Naive thymus-derived CD8-positive, alpha-beta T cell (primary cell): ENCODE measurements at places on chromosomes 16 and 17. TPM values are rescaled to one million over a fixed set of nuclear protein-coding genes. Genes with fewer than 3 reads are reported as not detected.

SLC22A31 gene
- total RNA-seq: not detected

SKA2 gene
- 13.1 TPM for total RNA-seq

ST6GALNAC1 gene
- total RNA-seq: not detected

SHISA9 gene
- total RNA-seq: not detected

AURKB gene
- not detected for total RNA-seq

NOG gene
- total RNA-seq: 108 TPM

TPPP3 gene
- total RNA-seq: not detected

DNA sequence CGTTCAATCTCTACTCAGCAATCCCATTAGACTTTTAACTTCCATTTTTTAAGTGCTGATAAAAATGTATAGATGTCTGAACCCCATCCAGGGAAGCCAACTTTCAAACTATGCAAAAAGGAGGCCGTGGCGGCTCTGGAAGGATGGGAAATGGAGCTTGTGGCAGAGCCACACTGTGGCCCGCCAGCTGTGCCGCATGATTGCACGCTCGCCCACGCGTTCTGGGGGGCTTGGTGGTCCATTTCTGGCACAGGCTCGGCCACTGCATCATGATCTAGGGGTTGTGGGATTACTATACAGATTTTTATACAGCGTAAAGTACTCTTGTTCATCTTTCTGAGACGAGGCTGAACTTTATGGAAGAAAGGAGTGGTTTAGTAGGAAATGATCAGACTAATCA, 57.6 kb downstream of the FOXL1 start:
- no peaks in the 10 kb centered on the region for H3K4me1 ChIP-seq
- no peaks in the 10 kb centered on the region for H3K36me3 ChIP-seq
- H3K27ac ChIP-seq: no peak overlapping the region
- no peak for DNase-seq

GRCh38 chr16:60077861-60078260, 1343.7 kb upstream of the GOT2 start:
- H3K4me1 ChIP-seq: no peaks in the 10 kb centered on the region
- DNase-seq: no peak
- H3K4me3 ChIP-seq: no peak overlapping the region
- no peaks in the 10 kb centered on the region for H3K36me3 ChIP-seq
- no peak overlapping the region for H3K27ac ChIP-seq

DNA sequence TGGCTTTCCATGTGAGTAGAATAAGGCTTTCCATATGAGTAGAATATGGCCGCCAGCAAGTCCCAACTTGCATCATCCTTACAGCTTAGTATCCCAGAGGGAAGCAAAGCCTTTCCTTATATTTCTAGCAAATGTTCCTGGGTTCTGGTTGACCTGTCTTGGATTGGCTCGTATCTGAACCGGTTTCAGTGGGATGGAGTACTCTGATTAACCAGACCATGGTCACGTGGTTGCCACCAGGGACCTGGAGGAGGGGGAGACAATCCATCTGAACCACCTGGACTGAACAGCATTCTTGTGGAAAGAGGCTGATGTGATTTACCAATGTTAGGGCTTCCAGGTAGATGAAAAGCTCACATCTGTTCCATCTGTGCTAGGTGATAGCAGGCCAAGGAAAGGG, 89.0 kb downstream of the SHISA6 start:
- H3K4me3 ChIP-seq: no peak overlapping the region
- no peaks in the 10 kb centered on the region for H3K36me3 ChIP-seq
- no peak for DNase-seq
- H3K27ac ChIP-seq: no peak overlapping the region
- no peaks in the 10 kb centered on the region for H3K4me1 ChIP-seq

DNA sequence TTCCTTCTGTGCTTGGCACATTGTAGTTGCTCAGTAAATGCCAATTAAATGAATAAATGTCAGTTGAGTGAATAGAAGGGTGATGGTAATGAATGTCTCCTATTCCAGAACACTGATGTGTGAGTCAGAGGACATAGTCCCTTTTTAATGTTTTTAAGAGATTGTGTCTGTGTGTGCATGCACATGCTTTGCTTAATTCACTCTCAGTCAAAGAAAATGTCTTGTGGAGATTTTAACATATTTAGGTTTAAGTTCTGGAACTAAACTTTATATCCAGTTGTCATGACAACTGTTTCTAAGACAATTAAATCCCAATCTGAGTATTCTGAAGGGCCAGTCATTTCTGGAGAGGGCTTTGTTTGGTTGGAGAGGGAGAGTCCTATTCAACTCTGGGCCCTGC, 255.3 kb upstream of the CDH11 start:
- DNase-seq: no peak
- no peak overlapping the region for H3K4me3 ChIP-seq
- H3K36me3 ChIP-seq: no peaks in the 10 kb centered on the region
- no peaks in the 10 kb centered on the region for H3K4me1 ChIP-seq

DNA sequence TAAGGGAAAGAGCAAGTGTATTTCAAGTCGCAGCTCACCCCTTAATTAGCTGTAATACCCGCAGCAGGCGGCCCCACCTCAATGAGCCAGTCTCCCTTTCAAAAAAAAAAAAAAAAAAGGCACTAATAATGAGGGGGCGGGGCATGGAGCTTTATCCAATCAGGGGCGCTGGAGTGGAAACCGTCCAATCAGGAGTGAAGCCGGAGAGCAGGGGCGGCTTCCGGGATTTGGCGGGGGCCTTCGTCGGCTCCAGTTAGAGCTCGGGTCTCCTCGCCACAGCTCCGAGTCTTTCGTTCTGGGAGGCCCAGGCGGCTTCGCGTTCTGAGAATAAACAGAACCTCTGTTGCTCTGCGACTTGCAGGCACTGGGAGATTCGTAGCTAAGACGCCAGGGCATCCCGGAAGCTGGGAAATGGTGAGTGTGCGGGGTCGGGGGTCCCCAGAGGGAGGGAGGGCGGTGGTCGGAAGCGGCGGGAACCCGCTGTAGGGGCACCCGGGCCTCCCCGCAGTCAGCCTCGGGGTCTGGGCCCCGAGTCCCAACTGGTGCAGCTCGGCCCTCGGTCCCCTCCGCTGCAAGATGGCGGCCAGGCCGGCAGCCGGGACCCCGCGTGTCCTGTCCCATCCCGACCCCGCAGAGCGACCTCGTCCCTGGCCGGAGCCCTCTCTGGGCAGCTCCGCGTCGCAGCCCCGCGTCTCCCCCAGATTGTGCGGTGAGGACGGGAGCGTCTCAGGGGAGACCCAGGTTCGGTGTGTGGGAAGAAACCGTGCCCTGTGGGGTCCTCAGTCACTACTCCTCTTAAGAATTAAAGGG, at the start of gene ZNF267:
TSS of gene ZNF267 (plus strand) at position 252 of the 810 bp plus-strand sequence. CDS start at position 412, 160 bp downstream.
- peak within 1 kb of the TSS; percentile 98 for H3K27ac ChIP-seq
- DNase-seq: peak; percentile 95
- H3K4me3 ChIP-seq: peak within 1 kb of the TSS; percentile 97
- no peaks in the 10 kb centered on the region for H3K36me3 ChIP-seq
- H3K4me1 ChIP-seq: peaks cover 73% of the 10 kb centered on the region

DNA sequence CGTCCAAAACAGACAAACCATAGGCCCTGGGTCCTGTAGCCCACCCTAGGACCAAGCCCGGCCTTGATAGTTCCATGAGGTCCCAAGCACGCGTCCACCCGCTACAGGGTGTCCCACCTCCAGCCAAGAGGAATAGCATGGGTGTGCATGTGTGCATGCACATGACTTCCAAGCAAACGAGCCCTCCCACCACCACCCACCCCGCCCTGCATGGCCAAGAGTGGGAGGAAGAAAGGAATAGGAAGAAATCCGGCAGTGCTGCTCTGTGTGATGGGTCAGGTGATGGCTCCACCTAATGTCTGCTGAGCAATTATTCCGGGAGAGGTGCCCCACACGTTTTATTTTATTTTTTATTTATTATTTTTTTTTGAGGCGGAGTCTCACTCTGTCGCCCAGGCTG, 184.6 kb downstream of the ZNF423 start:
- DNase-seq: no peak
- H3K36me3 ChIP-seq: no peaks in the 10 kb centered on the region
- no peaks in the 10 kb centered on the region for H3K4me1 ChIP-seq
- H3K4me3 ChIP-seq: no peak overlapping the region

GRCh38 chr17:33262266-33263123, 30.6 kb downstream of the ASIC2 start:
- H3K4me3 ChIP-seq: no peak overlapping the region
- no peaks in the 10 kb centered on the region for H3K4me1 ChIP-seq
- no peaks in the 10 kb centered on the region for H3K36me3 ChIP-seq
- H3K27me3 ChIP-seq: peaks cover 25% of the 10 kb centered on the region
- no peak for DNase-seq
- no peak overlapping the region for H3K27ac ChIP-seq

DNA sequence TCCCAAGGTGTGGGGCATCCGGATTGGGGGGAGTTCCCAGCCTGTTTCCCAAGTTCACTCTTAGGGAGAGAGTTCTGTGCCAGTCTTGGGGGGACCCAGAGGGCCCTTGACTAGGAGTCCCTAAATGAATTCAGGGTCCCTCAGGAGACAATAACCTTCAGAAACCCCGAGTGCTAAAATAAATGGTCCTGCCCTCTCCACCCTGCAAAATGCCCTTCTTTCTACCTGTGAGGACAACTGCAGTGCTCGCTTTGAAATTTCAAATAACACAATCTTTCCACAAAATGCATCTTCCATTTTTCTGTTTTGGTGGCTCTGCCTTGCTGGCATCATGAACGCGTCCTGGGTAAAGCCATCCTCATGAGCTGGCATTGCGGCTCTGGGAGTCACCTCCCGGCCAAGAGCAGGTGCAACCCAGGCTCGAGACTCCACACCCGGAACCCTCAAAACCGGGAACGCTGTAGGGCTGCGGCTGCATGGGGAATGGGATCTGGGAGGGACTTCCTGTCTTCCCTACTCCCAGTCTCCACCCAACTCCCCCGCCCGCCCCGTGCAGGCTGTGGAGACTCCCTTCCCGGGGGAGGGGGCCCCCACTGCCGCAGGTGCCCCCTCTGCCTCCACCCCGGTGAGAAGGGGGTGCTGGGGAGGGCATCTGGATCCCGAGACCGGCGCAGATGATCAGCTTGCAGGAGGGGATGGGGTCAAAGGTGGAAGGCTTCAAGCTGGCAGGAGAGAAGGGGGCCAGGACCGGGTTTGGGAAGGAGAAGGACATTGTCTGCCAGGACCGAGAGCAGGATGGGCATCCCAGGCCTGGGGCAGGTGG, at the start of gene ZNF205:
TSS of gene ZNF205 (plus strand) at position 529 of the 823 bp plus-strand sequence. CDS start 845 bp downstream, outside the sequence.
- H3K27ac ChIP-seq: no peak within 1 kb of the TSS
- peaks cover 7% of the 10 kb centered on the region for H3K36me3 ChIP-seq
- H3K4me3 ChIP-seq: no peak within 1 kb of the TSS
- no peak for DNase-seq

DNA sequence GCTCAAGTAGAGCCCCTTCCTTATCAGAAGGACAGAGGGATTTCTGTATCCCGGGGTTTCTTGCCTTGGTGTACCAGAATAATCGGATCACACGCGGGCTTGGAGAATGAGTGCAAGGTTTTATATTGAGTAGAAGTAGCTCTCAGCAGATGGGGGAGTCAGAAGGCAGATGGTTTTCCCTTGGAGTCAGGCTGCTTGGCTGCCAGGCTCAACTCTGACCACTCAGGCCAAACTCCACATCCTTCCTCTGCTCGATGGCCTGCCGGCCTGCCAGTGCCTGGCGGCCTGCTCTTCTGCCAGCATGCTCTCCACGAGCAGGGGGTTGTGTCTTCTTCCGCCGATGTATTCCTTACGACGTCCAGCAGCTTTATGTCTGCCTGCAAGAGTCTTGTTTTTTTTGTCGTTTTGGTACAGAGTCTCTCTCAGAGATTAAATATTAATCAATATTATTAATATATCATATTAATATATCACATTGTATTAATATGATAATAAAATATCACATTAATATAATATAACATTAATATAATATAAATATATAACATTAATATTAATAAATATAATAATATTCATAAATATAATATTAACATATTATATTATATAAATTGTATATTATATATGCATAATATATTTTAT, 229.2 kb upstream of the WSCD1 start:
- H3K27me3 ChIP-seq: peaks cover 7% of the 10 kb centered on the region
- H3K36me3 ChIP-seq: no peaks in the 10 kb centered on the region
- H3K27ac ChIP-seq: no peak overlapping the region
- no peaks in the 10 kb centered on the region for H3K4me1 ChIP-seq
- no peak overlapping the region for H3K4me3 ChIP-seq
- DNase-seq: no peak

DNA sequence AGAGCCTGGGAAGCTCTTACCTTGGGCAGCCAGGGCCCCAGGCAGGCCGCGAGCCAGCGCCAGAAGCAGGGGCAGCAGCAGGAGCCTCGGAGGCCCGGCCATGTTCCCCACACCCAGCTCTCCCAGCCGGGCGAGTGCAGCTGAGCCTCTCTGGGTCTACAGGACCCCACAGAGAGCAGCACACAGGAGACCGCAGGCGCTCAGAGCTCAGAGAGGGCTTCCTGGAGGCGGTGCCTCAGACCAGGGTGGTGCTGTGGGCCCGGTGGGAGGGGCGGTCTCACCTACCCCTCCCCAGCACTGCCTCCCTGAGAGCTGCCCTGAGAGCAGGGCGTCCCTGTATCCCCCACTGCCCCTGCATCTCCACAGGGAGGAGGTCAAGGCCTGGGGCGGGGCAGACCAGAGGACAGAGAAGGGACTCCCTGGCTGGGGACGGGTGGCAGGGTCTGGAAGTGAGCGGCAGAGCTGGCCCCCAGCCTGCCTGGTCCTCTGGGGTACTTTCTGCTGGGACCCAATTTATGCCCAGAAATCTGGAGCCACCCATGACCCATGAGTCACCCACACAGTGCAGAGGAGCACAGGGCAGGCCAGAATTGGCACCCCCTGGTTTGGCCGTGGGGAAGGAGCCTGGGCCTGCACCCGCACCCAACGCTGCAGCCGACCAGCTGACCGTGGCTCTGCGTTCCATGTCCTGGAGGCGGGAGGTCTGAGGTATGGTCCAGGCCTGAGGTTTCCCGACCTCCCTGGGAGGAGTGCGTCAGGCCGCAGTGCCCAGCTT, at the start of gene CD7:
TSS of gene CD7 (minus strand) at position 215 of the 775 bp plus-strand sequence. CDS start at position 102, 113 bp downstream.
- peak within 1 kb of the TSS; percentile 98 for H3K4me3 ChIP-seq
- peaks cover 39% of the 10 kb centered on the region for H3K4me1 ChIP-seq
- peak; percentile 67 for DNase-seq
- H3K27ac ChIP-seq: peak within 1 kb of the TSS; percentile 94
- no peaks in the 10 kb centered on the region for H3K36me3 ChIP-seq
- H3K27me3 ChIP-seq: no peaks in the 10 kb centered on the region

- H3K4me3 ChIP-seq: no peak overlapping the region
- H3K27ac ChIP-seq: no peak overlapping the region
- DNase-seq: no peak
- H3K27me3 ChIP-seq: peaks cover 8% of the 10 kb centered on the region
- H3K4me1 ChIP-seq: no peaks in the 10 kb centered on the region
Measured at GRCh38 chr16:87202346-87202745, 114.8 kb downstream of the C16orf95 start.

- H3K4me1 ChIP-seq: no peaks in the 10 kb centered on the region
- H3K36me3 ChIP-seq: no peaks in the 10 kb centered on the region
- DNase-seq: no peak
- H3K27me3 ChIP-seq: no peaks in the 10 kb centered on the region
- no peak overlapping the region for H3K27ac ChIP-seq
- no peak overlapping the region for H3K4me3 ChIP-seq
Measured at GRCh38 chr16:72942021-72942420, 105.9 kb downstream of the ZFHX3 start.

DNA sequence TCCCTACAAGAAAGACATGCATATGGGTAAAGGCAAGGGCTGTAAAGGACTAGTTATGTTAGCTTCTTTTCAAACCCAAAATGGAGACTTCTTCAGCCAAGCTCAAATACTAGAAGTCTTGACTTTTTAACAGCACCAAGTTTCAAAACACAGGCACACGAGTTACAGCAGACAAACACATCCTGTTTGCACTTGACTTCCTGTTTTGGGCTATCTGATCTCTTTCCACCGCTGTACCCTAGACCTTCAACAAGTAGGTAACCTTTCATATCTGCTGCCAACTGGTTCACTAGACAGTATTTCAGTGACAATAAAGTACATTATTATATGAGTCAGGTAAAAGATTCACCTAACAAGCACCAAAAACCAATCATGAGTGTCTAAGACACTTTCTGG, 12.3 kb downstream of the RFFL start:
- H3K27me3 ChIP-seq: no peaks in the 10 kb centered on the region
- peaks cover 82% of the 10 kb centered on the region for H3K4me1 ChIP-seq
